ENCODE measurements at places on chromosomes 5 and 9.

DNA sequence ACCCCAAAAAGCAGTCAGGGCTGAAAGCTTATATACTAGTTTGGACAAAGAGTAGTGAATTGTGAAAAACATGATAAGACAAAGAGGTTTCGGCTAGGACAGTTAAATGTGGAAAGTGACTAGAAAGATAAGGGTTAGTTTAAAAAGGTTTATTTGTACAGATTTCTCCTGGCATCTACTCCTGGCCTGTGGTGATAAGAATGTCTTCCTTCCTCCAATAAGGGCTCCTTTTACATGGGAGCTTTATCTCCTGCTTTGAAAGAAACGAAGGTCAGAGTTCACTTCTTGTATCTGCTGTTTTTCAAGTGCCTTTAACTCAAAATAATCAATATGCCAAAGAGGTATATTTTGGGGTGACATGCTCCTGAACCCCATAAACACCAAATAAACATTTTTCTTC lies 776.1 kb upstream of the COX7C start:
- no peak for DNase-seq

DNA sequence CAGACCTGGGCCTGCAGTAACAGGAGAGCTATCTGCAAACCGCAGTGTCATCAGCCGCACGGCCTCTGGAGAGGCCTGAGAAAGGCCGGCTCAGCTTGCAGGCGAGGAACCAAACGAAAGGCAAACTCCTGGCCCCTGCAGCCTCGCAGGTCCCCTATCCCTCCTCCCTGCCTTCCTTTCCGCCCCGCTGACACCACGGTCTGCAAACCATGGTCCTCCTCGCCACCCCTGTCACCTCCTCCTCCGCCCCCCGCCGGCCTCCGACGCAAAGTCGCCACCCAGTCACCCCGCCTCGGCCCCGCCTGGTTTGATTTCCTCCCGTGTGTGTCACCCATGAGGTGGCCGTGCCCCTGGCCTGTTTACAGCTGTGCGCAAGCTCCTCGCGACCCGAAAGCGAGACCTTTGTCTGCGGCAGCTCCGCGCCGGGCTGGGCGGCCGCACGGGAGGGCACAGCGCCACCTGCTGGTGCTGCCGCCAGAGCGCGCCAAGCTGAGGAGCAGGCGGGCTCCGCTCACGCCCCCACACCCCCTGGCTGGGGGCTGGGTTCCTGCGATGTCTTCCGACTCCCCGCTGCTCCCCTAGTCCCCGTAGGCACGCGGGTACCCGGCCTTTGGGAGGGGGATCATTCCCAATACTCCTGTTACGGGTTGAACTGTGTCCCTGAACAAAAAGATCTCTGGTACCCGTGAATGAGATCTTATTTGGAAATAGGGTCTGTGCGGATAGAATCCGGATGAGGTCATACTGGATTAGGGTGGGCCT lies 19.4 kb downstream of the GBGT1 start:
- peak; percentile 94 for DNase-seq

DNA sequence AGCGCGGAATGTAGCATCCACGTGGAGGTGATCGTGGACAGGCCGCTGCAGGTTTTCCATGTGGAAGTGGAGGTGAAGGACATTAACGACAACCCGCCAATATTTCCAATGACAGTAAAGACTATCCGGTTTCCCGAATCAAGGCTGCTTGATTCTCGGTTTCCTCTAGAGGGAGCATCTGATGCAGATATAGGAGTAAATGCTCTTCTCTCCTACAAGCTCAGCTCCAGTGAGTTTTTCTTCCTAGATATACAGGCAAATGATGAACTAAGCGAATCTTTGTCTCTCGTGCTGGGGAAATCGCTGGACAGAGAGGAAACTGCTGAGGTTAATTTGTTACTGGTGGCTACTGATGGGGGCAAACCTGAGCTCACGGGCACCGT lies 598 bp downstream of the PCDHA2 start:
- DNase-seq: no peak

DNA sequence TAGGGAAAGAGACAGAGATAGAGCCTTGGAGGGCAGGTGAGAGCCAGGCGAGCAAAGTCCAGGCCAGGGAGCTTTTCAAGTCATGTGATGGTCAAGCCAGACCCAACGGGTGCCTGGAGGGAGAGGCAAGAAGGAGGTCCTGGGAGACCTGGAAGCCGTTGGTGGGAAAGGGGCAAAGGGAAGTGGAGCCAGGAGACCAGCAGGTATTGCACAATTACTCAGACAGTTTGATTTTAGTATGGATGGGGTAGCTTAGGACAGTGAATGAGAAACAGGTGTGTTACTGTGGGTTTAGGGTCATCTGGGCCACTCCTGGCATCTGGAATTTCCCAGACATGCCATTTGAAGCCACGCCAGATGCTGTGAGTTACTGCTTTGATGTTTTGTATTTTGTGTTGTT lies 5.1 kb downstream of the SECISBP2 start:
- DNase-seq: no peak

- DNase-seq: peak; percentile 43
Observed at GRCh38 chr5:58156973-58157701, 302.7 kb downstream of the PLK2 start.

DNA sequence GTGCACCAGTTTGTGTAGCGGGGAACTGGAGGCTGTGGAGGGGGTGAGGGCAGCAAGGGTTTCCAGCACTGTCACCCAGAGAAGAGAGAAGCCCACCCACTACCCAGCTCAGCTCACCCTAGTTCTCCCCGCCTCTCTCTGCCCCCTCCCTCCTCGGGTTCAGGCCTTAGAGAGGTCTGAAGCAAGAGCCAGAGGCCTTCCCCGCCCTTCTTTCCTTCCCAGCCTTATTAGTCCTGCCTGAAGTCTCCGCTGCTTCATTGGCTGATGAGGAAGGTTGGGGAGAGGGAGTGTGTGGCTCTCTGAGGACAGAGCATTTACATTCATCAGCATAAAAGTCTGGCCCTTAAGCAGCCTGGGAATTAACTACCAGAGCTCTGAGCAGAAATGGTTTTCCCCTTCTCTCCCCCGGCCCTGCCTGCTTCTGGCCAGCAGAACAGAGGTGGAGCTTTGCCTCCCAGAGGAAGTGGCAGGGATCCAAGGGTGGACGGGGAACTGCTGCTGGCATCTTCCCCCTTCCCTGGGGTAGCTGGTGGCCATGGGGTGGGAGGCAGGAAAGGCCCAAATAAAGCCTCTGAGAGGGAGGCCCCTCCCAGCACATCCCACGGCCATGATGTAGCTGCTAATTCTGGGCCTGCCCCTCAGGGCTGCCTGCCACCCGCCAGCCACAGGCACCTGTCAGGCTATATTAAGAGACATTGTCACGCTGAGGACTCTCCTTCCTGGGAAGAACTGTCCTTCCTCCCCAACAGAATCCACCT lies 4.1 kb downstream of the DNAJB5 start:
- no peak for DNase-seq

DNA sequence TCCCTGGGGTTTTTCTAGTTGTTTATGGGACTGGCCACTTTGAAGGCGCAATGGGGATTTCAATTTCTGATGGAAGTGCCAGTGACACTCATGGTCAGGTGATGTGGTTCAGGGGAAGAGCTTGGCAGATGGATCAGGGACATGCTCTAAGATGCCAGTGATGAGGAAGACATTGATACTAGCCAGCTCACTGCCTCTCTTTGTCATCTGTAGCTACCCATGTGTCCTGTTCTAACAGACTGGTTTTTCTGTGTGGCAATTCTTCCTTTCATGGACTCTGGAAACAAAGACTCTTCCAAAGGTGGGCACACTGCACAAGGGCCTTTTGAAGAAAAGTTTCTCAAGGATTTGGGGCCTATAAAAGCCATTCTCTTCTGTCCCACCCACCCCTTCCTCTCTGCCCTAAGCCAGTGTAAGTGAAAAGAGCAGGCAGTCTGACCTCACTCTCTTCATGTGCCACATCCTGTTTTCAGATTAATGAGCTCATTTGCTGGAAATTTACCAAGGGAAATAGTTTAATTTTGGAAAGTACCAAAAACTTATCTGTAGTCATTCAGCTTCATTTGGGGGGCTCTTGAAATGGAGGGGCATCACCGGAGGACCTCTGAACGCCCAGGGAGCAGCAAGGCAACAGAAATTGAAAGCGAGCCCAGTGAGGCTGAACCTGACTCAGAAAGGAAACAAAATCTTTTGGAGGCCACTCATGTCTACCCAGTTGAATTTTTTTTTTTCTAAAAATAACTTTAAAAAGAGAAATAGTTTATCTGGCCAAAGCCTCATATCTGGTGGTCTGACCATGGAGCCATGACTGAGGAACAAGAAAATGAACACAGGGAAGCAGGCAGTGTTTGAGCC lies 4.9 kb upstream of the TRAF1 start:
- DNase-seq: no peak

DNA sequence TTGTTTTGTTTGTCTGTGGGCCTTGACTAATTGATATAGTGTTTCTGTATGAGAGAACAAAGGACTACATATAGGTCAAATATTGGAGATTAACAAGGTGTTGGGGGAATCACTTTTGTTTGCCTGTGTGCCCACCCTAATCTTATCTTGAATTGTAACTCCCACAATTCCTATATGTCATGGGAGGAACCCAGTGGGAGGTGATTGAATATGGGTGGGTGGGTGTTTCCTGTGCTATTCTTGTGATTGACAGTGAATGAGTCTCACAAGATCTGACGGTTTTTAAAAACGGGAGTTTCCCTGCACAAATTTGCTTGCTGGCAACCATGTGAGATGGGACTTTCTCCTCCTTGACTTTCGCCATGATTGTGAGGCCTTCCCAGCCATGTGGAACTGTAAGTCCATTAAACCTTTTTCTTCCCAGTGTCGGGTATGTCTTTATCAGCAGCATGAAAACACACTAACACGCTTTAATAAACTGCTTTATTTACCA lies 64.9 kb upstream of the HSPB3 start:
- no peak for DNase-seq

DNA sequence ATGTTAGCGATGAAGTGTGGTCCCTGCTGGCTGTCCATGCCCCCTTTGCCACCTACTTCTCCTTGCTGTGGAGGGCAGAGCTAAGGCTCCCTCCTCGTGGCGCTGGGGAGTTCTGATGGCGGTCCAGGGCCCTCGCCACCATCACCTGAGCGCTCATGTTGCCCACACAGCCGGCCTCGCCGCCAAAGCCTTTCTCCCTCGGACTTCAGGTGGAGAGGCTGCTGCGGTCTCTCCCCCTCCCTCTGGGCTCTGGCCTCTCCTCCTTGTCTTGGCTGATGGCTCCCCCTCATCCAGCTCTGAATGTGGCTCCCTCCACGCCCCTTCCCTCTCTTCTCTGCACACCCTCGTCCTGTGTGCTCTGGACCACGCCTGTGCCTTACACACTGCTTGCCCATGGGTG lies 14.5 kb upstream of the LPCAT1 start:
- peak; percentile 7 for DNase-seq

DNA sequence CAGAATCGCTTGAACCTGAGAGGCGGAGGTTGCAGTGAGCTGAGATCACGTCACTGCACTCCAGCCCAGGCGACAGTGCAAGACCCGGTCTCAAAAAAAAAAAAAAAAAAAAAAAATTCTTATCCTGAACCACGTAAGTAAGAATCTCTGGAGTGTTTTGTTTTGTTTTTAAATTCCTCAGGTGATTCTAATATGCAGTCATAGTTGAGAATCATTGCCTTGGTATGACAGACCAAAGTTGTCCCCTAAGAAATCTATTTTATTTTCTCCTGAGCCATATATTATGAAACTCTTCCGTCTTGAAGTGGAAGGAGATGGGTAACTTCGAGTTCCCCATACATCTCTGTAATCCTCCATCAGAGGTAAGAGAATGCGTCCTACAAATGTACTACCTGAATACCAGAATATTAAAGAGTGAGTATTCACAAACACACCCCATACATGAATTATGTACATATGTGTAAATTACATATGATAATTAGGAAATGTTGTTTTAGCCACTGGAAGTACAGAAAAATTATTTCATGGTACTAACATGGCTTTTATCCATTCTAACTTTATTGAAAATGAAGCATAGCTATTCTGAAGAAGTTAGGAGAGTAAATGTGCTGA lies 26.7 kb upstream of the SVEP1 start:
- DNase-seq: no peak

DNA sequence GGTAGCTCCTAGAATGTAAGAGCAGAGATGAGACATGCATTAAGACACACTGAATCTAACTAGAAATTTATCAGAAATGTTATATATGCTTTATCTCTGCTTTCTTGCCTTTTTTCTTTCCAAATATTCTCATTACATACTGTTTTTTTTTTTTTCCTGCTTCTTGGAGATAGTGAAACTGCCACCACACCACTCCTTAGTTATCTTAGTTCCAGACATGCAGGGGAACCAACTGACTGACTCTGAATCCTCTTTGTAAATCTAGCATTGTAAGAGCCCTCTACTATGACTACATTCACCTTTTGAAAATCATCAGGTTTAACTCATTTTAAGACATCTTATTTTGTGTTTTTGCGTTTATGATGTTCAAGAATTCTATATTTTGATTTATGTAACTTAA lies 181.3 kb upstream of the ST8SIA4 start:
- no peak for DNase-seq

GRCh38 chr9:126523611-126524111 lies 90.1 kb upstream of the LMX1B start:
- no peak for DNase-seq

DNA sequence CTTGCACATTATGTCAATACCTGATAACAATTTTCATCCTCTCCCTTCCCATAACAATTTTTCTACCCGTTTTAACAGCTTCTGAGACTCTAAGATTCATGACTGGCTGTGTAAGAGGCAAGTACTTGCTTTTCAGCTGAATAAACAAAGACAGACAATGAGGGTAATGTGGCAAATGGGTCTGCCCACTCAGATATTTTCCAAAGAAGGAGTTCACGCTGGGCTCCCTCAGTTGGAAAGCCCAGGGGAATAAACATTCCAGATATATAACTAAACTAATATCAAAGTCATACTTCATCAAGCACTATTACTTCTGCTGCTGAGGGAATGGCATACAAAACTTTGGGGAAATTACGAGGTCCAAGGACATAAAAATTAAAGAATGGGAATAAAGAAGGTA lies 24.4 kb downstream of the MEGF9 start:
- DNase-seq: no peak

DNA sequence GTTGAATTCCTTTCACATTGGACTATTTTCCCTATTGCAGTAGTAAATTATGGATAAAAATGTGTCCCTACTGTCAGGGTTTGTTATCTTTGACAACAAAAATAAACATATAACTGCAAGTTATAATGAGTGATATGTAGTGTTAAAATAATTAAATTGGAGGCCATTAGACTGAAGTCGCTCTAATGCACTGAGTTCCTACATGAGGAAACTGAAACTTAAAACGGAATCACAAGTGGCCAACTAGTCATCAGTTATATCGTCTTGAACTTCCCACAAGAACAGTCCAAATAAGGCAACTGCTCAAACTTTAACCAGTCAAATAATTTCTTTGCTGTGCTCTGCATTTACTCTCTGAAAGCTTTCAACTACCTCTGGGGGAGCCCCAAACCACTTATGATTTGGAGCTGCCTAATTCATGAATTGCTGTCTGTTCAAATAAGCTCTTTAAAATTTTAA lies 2.1 kb upstream of the IFT74 start:
- DNase-seq: no peak

GRCh38 chr5:170120576-170120975 lies 14.9 kb downstream of the FOXI1 start:
- no peak for DNase-seq

GRCh38 chr5:3449481-3449880 lies 146.2 kb upstream of the IRX1 start:
- DNase-seq: no peak
